ENCODE measurements at places on chromosomes 16 and 17.

DNA sequence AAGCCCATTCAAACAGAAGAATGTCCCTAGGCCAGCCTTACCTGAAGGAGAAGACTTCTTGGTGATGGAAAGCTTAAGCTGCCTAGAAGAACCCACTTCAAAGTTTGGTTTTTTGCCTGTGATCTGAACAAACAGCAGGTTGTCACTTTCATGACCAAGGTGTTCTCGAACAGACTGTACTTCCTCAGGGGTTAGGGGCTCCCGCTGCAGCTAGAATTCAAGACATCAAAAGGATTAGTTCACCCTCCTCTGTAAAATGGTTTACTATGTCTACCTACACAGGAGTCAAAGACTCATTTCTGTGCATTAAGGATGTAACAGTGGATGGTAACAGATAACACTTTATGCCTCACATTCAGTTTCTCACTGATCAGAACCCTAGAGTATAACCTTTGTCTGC, 13.2 kb downstream of the CIAPIN1 start:
- no peak for DNase-seq
- no peaks in the 10 kb centered on the region for H3K27me3 ChIP-seq
- H3K4me3 ChIP-seq, result no peak overlapping the region
- no peaks in the 10 kb centered on the region for H3K4me1 ChIP-seq

GRCh38 chr17:74992223-74992622, 4.8 kb downstream of the CDR2L start:
- DNase-seq, result no peak
- no peaks in the 10 kb centered on the region for H3K36me3 ChIP-seq
- H3K27me3 ChIP-seq, result no peaks in the 10 kb centered on the region
- no peak overlapping the region for H3K4me3 ChIP-seq

GRCh38 chr17:66445229-66445628, 142.8 kb downstream of the PRKCA start:
- peaks cover 3% of the 10 kb centered on the region for H3K4me1 ChIP-seq
- H3K36me3 ChIP-seq, result no peaks in the 10 kb centered on the region
- no peak overlapping the region for H3K4me3 ChIP-seq
- H3K27ac ChIP-seq, result no peak overlapping the region
- no peaks in the 10 kb centered on the region for H3K27me3 ChIP-seq
- no peak for DNase-seq

GRCh38 chr17:55458978-55459377, 37.3 kb upstream of the MMD start:
- DNase-seq, result no peak
- no peak overlapping the region for H3K27ac ChIP-seq
- no peaks in the 10 kb centered on the region for H3K4me1 ChIP-seq
- H3K36me3 ChIP-seq, result no peaks in the 10 kb centered on the region
- no peaks in the 10 kb centered on the region for H3K27me3 ChIP-seq

DNA sequence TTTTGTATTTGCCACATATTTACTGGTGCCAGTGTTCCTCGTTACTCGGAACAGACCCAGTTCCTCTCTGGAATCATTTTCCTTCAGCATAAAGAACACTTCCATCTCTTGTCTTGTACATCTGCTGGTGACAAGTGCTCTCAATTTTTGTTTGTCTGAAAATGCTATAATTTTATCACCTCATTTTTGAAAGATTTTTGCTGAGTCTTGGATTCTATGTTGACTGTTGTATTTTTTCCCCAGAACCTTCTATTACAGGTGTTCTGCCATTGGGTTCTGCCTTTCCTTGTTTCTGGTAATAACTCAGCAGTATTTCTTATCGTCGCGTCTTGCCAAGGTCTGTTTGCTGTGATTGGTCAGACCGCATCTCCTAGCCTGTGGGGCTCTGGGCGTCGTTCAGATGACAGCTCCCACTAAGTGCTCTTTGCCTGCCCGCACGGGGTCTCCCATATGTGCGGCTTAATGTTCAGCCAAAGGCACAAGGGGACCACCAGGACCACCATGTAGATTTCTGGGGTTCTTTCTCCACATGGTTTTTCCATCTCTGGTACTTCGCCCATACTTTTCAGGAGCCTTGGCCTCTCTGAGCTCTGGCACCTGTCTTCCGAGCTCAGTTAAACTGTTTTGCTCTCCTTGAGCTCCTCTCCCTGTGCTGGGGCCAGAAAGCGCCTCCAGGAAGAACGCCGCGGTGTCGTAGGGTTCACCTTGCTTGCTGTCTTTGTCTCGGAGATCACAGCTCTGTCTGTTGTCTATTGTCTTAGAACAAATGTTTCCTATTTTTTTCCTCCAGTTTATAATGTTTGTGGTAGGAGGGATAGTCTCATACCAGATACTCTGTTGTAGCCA, 80.0 kb downstream of the METRNL start:
- no peak for DNase-seq
- no peaks in the 10 kb centered on the region for H3K27me3 ChIP-seq
- H3K4me3 ChIP-seq, result no peak overlapping the region
- no peaks in the 10 kb centered on the region for H3K4me1 ChIP-seq
- no peaks in the 10 kb centered on the region for H3K36me3 ChIP-seq
- H3K27ac ChIP-seq, result no peak overlapping the region

GRCh38 chr16:78024159-78024558, 1.8 kb downstream of the CLEC3A start:
- H3K36me3 ChIP-seq, result no peaks in the 10 kb centered on the region
- H3K27me3 ChIP-seq, result no peaks in the 10 kb centered on the region
- H3K4me3 ChIP-seq, result no peak overlapping the region
- no peak for DNase-seq

DNA sequence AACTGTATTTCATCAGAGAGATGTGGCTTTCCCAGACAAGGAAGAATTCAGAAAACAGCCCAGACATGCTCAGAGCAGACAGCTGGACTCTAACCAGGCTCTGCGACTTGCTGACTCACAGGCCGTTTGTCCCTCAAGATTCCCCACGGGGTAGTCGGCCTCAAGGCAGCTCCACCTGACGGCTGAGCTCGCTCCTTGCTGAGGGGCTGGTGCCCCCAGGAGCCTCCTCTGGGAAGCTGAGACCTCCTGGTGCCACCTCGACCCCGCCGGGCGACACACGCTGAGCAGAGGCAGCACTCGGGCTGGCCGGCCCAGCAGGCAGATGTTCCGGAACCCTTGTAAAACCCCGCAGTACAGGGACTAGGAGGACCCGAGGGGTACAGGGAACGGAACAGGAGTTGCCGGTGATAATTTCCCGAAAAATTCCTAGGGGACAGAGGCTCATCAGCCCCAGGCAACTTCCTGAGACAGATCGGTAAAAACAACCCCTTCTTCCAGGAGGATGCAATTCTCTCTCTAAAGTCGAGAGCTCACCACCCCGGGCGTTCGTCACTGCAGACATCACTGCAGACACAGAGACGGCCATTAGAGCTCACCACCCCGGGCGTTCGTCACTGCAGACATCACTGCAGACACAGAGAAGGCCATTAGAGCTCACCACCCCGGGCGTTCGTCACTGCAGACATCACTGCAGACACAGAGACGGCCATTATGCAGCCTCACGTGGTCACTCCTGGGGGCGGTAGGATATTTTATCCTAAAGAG, 19.9 kb downstream of the RPH3AL start:
- DNase-seq, result no peak
- no peaks in the 10 kb centered on the region for H3K27me3 ChIP-seq
- H3K27ac ChIP-seq, result peak overlapping the region; percentile 86
- H3K36me3 ChIP-seq, result no peaks in the 10 kb centered on the region
- H3K4me3 ChIP-seq, result no peak overlapping the region
- H3K4me1 ChIP-seq, result peaks cover 18% of the 10 kb centered on the region
